SW 1271 (cell line): ENCODE measurements at places on chromosomes 1 and 21.

GRCh38 chr1:161725908-161726472 lies 4.6 kb downstream of the FCRLB start:
- peak; percentile 17 for DNase-seq

GRCh38 chr1:45718289-45718688 lies 30.3 kb downstream of the TMEM69 start:
- no peak for DNase-seq

GRCh38 chr1:234687011-234687410 lies 77.0 kb upstream of the IRF2BP2 start:
- no peak for DNase-seq

DNA sequence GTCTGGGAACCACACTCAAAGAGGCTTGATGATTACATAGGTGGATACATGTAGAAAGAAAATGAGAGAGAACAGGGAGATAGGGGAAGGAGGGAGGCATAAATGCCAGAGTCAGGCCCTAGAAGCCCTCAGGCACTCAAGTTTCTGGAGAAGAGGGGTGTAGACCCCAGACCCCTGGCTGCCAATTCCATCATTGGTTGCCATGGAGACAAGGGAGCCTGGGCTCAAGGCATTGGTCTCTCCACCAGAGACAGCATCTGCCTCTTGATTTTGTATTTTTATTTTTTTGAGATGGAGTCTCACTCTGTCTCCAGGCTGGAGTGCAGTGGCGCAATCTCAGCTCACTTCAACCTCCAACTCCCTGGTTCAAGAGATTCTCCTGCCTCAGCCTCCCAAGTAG lies 114.3 kb upstream of the GRIK3 start:
- DNase-seq = no peak

GRCh38 chr1:33727310-33727709 lies 136.6 kb upstream of the HMGB4 start:
- no peak for DNase-seq

GRCh38 chr1:6753320-6754140 lies 31.7 kb upstream of the CAMTA1 start:
- DNase-seq = no peak

- no peak for DNase-seq
These were observed 54.5 kb downstream of the ATP1B1 start for GRCh38 chr1:169160845-169161495.

- peak; percentile 38 for DNase-seq
These were observed 12.4 kb downstream of the FMOD start for GRCh38 chr1:203338335-203339036.

- DNase-seq = no peak
These were observed 16.7 kb downstream of the COL6A1 start for GRCh38 chr21:45998276-45998701.
